Activated naive CD4-positive, alpha-beta T cell treated with anti-CD3 and anti-CD28 coated beads, Interleukin-2, amount 50 U/mL, for 16 hours (primary cell): ENCODE measurements at places on chromosomes 1 and 21.

DNA sequence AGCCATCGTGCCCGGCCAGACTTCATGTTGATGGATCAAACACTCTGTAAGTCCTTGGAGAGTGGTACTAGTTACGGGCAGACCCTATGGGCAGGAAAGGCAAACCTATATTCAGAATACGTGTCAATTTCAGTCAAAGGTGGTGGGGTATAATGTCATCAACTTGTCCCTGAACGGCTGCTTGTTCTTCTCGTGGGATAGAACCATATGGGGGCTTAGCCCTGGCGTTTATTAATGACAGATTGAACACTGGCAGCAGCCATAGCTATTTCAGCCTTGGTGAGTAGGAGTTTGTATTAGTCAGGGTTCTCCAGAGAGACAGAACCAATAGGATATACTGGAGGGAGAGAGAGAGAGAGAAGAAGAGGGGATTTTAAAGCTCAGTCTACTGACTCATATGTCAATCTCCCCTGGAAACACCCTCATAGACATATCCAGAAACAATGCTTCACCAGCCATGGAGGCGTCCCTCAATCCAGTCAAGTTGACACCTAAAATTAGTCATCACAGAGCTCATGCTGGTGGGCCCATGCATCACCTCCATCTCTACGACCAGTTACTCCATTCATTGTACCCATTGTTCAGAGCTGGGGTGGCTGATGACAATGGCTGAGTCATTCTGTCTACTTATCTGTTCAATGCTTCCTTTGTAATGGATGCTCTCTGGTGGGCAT lies 16.1 kb upstream of the AQP10 start:
- DNase-seq = peak; percentile 39

DNA sequence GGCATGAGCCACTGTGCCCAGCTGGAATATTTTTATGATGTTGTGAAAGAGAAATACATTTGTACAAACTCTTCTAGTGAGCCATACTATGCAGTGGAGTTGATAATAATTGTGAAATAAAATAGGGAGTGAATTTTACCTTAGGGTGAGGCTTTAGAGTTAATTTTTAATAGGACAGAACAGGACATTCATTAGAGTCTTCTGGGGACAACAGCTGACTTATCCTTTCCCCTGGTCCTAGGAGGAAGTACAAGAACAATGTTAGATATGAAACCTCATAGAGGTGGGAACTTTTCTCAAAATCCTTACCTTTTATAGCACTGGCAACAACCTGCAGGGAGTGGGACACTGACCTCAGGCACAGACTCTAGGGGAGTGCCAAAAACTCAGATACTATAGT lies 21.9 kb downstream of the HAO2 start:
- no peak for DNase-seq

GRCh38 chr1:86273066-86273465 lies 116.5 kb upstream of the COL24A1 start:
- DNase-seq = no peak

- no peak for DNase-seq
Measured at GRCh38 chr1:200279810-200280411, 129.9 kb downstream of the ZNF281 start.

DNA sequence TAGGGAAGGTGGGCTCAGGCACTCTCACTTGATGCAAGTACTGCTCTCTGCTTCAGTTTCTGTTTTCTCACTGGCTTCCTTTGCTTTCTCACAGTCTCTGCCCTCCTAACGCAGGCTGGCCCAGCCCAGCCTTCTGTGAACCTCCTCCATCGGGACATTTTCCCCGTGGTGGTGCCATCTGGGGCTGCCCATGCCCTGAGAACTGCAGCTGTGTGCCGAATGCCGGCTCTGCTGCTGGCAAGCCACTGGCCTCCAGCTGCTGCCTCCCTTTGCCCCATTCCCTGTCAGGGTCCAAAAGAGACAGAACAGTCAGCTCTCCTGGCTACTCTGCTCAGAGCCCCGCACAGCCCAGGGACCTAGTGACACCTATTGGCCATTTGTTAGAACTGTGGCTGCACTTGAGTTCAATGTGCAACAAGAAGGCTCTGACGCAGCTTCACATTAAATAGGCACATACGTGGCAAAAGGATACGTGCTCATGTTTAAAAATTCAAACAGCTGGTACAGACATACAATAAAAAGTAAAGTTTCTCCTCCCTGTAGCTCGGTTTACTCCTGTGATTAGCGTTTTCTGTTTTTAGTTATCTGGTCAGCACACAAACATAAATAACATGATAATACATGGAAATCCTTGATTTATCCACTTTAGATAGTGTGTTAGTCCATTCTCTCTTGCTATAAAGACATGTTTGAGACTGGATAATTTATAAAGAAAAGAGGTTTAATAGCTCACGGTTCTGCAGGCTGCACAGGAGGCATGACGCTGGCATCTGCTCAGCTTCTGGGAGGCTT lies 46.6 kb downstream of the FCRL5 start:
- no peak for DNase-seq

GRCh38 chr1:200526709-200527612 lies 93.6 kb downstream of the KIF14 start:
- DNase-seq = no peak

DNA sequence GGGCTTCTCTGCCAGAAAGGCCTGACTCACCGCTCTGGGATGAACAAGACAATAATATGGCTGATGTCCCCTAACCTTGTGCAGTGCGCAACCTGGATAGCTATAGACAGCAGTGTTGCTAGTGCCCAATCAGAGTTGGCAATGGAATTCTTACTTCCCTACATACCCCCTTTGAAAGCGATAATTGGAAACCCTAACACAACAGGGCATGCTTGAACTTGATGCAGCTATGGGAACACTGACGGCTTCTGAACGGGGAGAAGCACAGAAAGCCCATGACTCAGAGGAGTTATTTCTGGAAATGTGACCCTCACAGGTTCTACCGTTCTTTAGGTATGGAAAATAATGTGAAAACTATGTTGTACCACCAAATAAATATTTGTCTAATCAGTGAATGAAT lies 200.6 kb downstream of the TRABD2B start:
- no peak for DNase-seq

DNA sequence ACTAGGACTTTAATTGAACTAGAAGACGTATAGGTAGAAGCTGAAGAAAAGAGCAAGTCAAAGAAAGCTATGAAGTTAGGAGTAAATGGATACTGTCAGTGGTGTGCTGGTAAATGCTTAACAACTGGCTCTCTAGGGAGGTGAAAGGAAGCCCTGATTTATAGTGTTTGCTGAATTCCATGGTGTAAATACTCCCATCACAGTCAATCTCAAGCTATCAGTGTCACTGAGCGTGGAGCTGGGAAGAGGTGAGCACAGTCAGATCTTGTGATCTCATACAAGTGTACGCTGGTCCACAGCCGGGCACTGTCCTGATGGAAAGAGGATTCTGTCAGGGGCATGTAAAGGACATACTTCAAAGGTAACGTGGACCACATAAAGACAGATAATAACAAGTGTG lies 28.3 kb downstream of the ELAPOR1 start:
- no peak for DNase-seq

GRCh38 chr21:44949779-44950198 lies 10.0 kb downstream of the SLX9 start:
- DNase-seq = peak; percentile 79

GRCh38 chr1:221069178-221069903 lies 190.1 kb downstream of the HLX start:
- no peak for DNase-seq

- DNase-seq = no peak
Measured at GRCh38 chr1:228884196-228884595, 148.9 kb downstream of the RHOU start.

DNA sequence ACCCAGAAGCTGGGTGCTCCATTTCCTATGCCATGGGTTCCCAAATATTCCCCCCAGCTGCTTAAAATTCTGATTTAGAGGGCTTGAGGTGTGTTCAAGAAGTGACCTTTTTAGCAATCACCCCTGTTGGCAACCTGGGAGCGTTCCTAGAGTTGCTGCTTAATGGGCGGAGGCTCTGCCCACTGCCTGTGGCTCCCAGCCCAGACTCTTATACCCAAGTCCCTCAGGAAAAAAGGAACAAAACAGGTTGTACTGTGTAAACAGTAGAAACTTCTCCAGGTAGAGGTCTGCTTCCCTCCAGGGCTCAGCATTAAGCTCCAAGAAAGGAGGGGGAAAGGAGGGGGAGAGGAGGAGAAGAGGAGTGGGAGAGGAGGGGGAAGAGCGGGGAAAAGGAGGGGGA lies 14.6 kb upstream of the TENT5C start:
- no peak for DNase-seq

DNA sequence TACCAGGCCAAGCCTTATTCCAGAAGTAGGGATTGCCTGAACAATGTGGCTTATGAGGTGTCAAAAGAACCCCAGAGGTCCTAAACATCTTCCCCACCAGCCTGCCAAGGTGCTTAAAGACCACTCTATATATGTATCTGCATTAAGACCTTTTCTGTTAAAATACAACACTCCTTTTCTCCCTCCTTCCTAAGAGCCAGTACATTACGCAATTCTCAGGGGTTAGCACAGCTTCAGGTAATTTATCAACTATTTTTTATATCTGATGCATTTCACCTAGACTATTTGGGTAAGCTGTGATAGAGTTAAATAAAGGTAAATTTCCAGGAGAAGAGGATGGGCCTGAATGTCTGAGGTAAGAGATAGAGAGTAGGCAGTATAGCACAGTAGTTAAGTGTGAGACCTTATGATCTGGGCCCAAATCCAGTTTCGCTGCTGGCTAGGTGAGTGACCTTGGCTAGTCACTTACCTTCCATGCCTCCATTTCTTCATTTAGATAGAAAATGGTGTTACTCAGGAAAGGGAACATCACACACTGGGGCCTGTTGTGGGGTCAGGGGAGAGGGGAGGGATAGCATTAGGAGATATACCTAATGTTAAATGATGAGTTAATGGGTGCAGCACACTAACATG lies 5.1 kb upstream of the CCN1 start:
- DNase-seq = no peak

GRCh38 chr1:31366796-31367195 lies 6.1 kb downstream of the FABP3 start:
- DNase-seq = no peak

- DNase-seq = no peak
Measured at GRCh38 chr1:234970731-234971476, 157.7 kb downstream of the TOMM20 start.

GRCh38 chr1:86695400-86695799 lies 9.0 kb upstream of the SH3GLB1 start:
- no peak for DNase-seq

- DNase-seq = no peak
Measured at GRCh38 chr1:96581772-96582171, 139.8 kb upstream of the PTBP2 start.

DNA sequence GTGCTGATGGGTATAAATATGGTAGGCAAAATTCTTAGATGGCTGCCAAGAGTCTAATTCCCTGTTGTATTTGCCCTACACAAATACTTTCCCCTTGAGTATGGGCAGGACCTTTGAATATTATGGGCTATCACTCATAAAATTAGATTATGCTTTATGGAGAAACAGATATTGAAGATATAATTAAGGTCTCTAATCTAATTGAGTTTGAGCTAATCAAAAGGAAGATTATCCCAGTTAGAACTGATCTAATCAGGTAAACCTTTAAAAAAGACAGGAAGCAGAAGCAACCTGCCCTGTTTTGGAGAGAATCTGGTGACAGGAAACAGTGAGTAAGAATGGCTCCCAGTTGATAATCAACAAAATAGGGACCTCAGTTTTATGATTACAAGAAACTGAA lies 609.0 kb upstream of the PRMT6 start:
- DNase-seq = no peak

DNA sequence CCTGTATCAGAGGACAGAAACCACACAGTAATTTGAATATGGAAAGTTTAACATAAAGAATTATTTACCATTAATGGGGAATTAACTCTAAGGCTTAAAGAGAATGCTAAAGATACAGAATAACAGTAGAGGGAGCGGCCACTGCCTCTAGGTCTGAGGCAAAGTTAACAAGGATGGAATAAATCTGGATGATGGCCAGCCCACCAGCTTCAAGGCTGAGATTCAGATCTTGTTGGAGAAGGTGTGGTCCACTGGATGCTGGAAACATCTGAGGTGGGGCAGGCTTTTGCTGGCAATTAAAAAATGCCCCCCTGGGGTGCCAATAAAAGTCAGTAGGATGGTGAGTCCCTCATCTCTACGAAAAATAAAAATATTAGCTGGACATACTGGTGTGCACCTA lies 29.4 kb downstream of the ZMYM4 start:
- DNase-seq = no peak

DNA sequence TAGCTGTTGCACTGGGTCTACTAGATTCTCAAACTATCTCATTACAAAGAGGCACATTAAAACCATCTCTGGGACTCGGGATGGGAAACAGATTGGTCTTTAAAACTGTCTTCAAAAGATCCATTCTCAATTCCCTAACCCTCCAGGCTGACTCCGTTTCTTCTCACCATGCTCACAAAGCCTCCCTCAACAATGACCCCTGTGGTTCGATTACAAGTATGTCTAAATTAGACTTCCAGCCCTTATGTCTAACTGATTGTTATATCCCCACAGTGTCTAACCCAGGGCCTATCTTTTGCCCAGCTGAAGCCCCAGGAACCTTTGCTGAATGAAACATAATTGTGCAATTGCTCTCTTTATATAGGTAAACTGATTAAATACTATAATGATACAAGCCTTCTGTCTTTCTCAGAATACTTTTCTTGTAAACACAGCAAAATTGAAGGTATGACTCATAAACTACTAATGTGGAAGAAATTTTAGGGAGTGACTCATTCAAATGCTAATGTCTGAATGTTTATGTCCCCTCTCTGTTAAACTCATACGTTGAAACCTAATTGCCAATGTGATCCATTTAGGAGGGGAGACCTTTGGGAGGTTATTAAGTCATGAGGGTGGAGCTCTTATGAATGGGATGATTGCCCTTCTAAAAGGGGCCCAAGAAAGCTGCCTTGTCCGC lies 65.6 kb upstream of the DAB1 start:
- no peak for DNase-seq

- DNase-seq = no peak
Measured at GRCh38 chr1:160489513-160490261, 33.4 kb downstream of the SLAMF6 start.

- DNase-seq = no peak
Measured at GRCh38 chr1:199735660-199736059, 291.9 kb upstream of the NR5A2 start.

DNA sequence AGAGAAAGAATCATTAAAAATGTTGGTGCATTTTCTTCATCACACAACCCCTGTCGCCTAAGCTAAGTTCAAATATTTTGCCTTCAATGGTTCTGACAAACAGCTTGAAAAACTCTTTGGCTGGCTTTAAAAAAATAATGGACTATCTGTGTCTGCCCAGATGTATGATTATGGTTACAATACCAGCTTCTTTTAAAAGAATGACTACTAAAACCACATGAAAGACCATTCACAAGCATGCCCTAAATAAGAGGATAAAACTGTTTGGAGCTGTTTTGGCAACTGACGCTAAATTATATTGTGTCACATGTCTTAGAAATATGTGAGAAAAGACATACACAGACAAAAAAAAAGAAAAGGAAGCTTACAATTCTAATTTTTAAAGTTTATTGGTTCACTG lies 23.7 kb upstream of the PLPPR4 start:
- DNase-seq = no peak

- DNase-seq = no peak
Measured at GRCh38 chr1:216682752-216683151, 40.5 kb downstream of the ESRRG start.
